ENCODE measurements at places on chromosomes 16 and 17.

GRCh38 chr16:83890359-83890758 is 8.6 kb upstream of the MLYCD start:
- no peak for DNase-seq

DNA sequence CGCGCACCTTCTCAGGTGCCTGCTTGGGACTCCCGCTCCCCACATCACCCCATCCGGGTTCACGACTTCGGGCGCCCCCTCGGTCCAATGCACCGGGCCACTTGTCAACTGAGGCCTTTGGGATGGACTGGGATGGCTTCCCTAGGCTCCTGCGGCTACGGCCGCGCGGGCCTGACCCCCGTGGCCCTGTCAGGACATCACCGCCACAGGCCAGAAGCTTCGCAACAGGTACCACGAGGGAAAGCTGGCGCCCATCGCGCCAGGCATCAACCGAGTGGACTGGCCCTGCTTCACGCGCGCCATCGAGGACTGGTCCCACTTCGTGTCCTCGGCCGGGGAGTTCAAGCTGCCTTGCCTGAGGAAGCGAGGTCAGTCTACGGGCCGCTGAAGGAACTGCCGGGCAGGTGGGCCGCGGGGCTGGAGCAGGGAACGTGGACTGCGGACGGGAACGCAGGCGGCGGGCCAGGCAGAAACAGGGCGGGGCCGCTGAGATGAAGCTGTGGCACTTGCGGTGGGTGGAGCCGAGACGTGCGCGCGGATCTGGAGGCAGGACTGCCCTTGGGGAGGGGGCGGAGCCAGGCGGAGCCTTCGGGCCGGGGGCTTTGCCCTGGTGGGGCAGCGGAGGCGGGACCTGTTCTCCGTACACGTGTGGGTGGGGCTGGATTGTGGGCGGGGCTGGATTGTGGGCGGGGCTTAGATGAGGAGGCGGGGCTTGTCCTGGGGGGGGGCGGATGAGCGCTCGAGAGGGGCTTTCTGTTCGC is 13.7 kb upstream of the CNGB1 start:
- peak; percentile 90 for DNase-seq

- no peak for DNase-seq
Measured at GRCh38 chr17:27492470-27492869, 36.2 kb downstream of the KSR1 start.

DNA sequence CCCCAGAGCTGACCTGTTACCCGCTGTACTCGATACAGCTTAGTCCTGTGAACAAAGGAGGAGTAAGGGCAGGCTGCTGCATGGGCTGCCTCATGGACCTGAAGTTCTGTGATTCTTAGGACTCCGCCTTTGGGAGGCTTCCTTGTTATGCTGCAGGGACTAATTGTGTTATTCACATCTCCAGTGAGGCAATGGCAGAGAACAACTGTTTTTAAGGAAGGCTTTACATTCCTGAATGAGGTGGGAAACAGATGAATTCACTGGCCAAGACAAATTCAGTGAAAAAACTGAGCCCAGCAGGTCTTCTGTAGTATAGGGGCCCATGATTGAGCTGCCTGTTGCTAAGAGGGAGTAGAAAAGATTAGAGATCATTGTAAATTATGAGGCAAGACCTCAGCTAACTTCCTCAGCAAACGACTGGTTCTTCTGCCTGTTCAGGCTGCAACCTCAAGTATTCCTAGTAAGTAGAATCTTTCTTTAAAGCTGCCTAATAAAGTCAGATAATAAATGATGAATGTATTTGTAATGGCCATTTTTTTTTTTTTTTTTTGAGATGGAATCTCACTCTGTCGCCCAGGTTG is 26.3 kb downstream of the ADORA2B start:
- no peak for DNase-seq

DNA sequence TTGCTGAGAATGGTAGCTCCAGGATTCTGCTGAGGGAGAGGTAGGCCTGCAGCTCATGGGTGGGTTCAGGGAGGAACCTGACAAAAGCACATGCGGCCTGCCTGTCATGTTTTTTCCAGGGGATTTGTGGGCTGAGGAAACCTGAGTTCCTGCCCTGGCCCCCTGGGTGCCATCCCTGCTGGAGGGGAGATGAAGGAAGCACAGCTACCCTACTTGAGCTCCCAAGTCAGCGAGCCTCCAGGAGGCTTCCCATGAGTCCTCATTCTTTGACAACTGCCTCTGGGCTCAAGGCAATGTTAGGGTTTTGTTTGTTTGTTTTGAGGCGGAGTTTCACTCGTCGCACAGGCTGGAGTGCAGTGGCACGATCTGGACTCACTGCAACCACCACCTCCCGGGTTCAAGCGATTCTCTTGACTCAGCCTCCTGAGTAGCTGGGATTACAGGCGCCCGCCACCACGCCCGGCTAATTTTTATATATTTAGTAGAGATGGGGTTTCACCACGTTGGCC is 12.1 kb upstream of the FLYWCH1 start:
- no peak for DNase-seq

DNA sequence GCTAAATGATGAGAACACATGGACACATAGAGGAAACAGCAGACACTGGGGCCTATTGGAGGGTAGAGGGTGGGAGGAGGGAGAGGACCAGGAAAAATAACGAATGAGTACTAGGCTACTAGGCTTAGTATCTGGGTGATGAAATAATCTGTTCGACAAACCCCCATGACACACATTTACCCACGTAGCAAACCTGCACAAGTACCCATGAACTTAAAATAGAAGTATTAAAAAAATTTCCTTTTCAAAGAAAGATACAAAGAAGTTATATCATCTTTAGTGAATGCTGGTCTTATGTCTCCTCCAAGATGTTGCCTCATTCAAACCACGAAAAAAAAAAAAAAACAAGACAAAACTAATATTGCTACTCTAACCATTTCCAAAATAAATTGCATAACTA is 31.7 kb downstream of the MBTD1 start:
- DNase-seq = peak; percentile 14

DNA sequence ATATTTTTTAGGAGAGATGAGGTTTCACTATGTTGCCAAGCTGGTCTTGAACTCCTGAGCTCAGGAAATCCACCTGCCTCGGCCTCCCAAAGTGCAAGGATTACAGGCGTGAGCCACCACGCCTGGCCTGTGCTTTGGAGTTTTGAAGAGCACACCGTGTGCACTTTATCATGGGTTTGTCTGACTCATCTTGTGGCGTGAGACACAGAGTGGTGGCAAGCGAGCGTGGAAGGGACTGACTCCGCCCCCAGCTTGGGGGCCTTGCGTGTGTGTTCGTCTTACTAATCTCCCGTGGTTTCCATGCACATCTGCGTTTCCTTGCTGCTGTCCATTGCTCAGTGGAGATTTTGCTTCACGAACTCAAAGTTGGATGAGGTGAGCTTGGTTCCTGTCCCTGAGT is 22.9 kb downstream of the CRAMP1 start:
- no peak for DNase-seq
